ENCODE measurements at places on chromosomes 1 and 21. TPM values are rescaled to one million over a fixed set of nuclear protein-coding genes. Genes with fewer than 3 reads are reported as not detected.

Gene CFHR2
- total RNA-seq = not detected

Gene SHE
- 0.04 TPM for total RNA-seq

Gene LCA5L
- total RNA-seq = 0.86 TPM

GRCh38 chr1:232965912-232966217 is 15.5 kb downstream of the NTPCR start:
- H3K27me3 ChIP-seq = no peaks in the 10 kb centered on the region
- no peak overlapping the region for H3K27ac ChIP-seq
- H3K4me1 ChIP-seq = peaks cover 19% of the 10 kb centered on the region
- peaks cover 66% of the 10 kb centered on the region for H3K36me3 ChIP-seq

- no peak for DNase-seq
- H3K27ac ChIP-seq = no peak overlapping the region
- H3K27me3 ChIP-seq = no peaks in the 10 kb centered on the region
- H3K4me1 ChIP-seq = no peaks in the 10 kb centered on the region
- no peak overlapping the region for H3K4me3 ChIP-seq
- no peaks in the 10 kb centered on the region for H3K36me3 ChIP-seq
These were observed 184.8 kb downstream of the BRINP2 start for GRCh38 chr1:177355575-177355974.

- no peak for DNase-seq
- no peak overlapping the region for H3K4me3 ChIP-seq
- H3K36me3 ChIP-seq = no peaks in the 10 kb centered on the region
- no peaks in the 10 kb centered on the region for H3K4me1 ChIP-seq
These were observed 6.2 kb downstream of the SLC26A9 start for GRCh38 chr1:205936846-205937586.

- peaks cover 33% of the 10 kb centered on the region for H3K36me3 ChIP-seq
- DNase-seq = no peak
- no peak overlapping the region for H3K4me3 ChIP-seq
These were observed 19.6 kb downstream of the SCMH1 start for GRCh38 chr1:41222496-41222895.

Gene KRTAP20-4
- not detected for total RNA-seq

GRCh38 chr1:21537511-21537931 is 28.3 kb downstream of the ALPL start:
- no peak overlapping the region for H3K4me3 ChIP-seq
- no peak for DNase-seq
- H3K4me1 ChIP-seq = peaks cover 5% of the 10 kb centered on the region
- H3K27me3 ChIP-seq = peaks cover 16% of the 10 kb centered on the region
- H3K36me3 ChIP-seq = no peaks in the 10 kb centered on the region

DNA sequence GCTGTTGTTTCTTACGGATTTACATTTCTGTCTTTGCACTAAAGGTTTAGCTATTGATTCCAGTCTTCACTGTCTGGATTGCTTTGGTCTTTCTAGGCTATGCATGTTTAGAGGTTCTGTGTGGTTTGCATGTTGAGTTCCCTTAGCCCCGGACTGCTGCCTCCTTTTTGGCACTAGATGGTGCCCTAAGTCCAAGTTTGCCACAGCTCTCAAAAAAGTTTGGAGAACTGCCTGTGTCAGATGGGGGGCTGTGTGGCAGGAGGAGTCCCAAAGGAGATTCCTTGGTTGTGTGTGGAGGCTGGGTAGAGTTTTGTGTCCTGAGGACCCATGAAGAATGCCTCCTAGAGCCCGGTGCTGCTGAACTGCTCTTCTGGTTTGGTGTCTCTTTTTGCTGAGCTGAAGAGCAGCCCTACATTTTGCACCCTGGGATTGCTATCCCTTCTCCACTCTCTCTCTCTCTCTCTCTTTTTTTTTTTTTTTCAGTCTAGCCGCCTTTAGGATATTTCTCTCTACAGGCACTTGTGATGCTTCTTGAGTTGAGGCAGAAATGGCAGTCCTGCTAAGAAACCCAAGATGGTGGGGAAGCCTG is 74.4 kb downstream of the PTGS2 start:
- no peak for DNase-seq
- no peaks in the 10 kb centered on the region for H3K36me3 ChIP-seq
- H3K27me3 ChIP-seq = peaks cover 2% of the 10 kb centered on the region
- H3K4me1 ChIP-seq = no peaks in the 10 kb centered on the region
- H3K4me3 ChIP-seq = no peak overlapping the region

Gene VWA1
- total RNA-seq = not detected

Gene FCMR
- 146 TPM for total RNA-seq

DNA sequence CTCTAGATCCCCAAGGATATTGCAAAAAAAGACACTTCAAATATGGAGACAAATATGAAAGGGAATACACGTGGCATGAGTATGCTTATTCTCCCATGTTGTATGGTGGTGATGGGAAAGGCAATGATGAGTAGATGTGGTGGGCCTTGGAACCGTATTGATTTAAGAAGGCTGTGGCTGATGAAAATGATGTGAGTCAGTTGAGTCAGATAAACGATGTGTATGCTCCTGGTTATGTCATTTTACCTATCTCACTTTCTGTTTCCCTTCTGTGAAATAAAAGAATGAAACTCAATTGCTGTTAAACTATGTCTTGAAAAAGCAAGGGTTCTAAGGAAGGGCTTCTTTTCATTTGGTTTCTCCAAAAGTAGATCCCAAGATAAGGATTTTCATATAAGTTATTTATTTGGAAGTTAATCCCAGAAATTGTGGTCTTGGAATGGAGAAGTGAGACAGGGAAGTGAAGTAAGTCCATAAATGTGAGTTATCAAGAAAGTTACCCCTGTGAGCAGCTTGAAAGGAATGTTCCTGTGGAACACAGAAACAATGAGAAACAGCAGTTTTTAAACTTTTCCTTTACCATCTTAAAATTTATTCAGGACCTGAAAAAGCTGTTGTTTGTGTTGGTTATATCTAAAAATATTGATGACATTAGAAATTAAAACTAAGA is 292.0 kb downstream of the DUSP10 start:
- no peak for DNase-seq
- H3K27me3 ChIP-seq = peaks cover 14% of the 10 kb centered on the region
- no peak overlapping the region for H3K4me3 ChIP-seq
- H3K4me1 ChIP-seq = no peaks in the 10 kb centered on the region

GRCh38 chr1:2476061-2476999 is at the start of gene PLCH2:
PLCH2 (plus strand) TSS chr1:2476289; CDS start chr1:2476589, 300 bp downstream.
- H3K4me3 ChIP-seq = no peak within 1 kb of the TSS
- H3K36me3 ChIP-seq = no peaks in the 10 kb centered on the region
- no peaks in the 10 kb centered on the region for H3K27me3 ChIP-seq

GRCh38 chr1:22736501-22737080 is 26.0 kb downstream of the EPHB2 start:
- peaks cover under 1% of the 10 kb centered on the region for H3K27me3 ChIP-seq
- no peaks in the 10 kb centered on the region for H3K36me3 ChIP-seq
- no peaks in the 10 kb centered on the region for H3K4me1 ChIP-seq
- H3K27ac ChIP-seq = no peak overlapping the region
- DNase-seq = no peak

DNA sequence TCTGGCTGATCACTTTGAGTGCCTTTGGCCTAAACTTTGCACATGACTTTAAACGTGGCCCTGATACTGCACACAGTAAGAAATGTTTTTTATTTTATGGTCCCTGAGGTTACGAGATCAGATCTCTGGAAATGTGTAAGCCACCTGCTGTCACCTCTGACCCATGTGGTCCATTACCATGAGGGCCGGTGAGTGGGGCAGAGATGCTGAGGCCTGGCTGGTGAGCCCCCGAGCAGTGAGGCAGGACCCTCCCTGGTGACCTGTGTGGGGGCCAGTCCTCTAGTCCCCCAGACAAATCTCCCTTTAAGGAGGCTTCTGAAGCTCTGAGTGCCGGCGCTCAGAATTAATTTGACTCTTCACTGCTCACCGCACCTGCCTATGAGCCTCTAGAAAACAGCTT is 12.4 kb downstream of the TFF3 start:
- no peak for DNase-seq
- H3K27ac ChIP-seq = no peak overlapping the region
- H3K27me3 ChIP-seq = peaks cover 9% of the 10 kb centered on the region
- H3K36me3 ChIP-seq = peaks cover 1% of the 10 kb centered on the region
- H3K4me3 ChIP-seq = no peak overlapping the region
- no peaks in the 10 kb centered on the region for H3K4me1 ChIP-seq

DNA sequence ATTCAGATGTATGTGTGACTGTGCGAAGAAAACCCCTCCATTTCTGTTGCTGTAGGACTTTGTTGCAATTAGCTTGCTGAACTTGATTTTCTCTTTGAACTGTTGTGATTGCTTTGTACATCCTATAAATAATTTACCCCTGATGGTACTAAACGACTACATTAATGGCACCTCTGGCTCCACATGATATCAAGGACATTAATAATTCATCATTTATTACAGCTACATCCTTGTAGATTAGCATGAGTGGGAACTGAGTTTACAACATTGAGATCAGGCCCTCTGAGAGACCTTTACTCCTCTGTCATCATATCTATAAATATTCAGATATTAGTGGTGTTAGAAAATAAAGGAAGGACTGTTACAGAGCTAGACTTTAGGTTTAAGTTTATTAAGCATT is 13.5 kb downstream of the LRIG2 start:
- peaks cover 2% of the 10 kb centered on the region for H3K4me1 ChIP-seq
- no peak overlapping the region for H3K4me3 ChIP-seq
- no peak overlapping the region for H3K27ac ChIP-seq
- DNase-seq = no peak

Gene SLC25A24
- total RNA-seq = 22.1 TPM

DNA sequence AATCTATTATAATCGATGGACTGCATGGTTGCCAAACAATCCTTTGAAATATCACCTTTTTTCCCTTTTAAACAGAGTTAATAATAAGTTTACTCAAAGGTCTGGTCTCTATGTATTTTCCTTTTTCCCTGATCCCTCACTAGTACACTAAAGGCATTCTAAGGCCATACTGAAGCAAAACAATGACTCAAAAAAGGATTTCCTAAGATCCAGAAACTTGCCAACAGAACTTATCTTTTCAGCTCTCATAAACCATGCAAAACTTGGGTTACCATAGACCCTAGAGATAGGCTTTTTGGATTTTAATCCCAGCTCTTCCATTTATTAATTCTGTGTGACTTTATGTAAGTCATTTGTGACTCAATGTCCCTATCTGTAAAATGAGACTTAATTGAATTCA is 77.1 kb downstream of the IFI44 start:
- H3K27me3 ChIP-seq = no peaks in the 10 kb centered on the region
- no peak for DNase-seq
- no peak overlapping the region for H3K27ac ChIP-seq
- no peak overlapping the region for H3K4me3 ChIP-seq

GRCh38 chr1:92404661-92405060 is 82.1 kb downstream of the GFI1 start:
- no peaks in the 10 kb centered on the region for H3K27me3 ChIP-seq
- H3K4me3 ChIP-seq = no peak overlapping the region
- no peak for DNase-seq
- H3K36me3 ChIP-seq = peaks cover 3% of the 10 kb centered on the region
- H3K4me1 ChIP-seq = peaks cover 2% of the 10 kb centered on the region
- no peak overlapping the region for H3K27ac ChIP-seq

GRCh38 chr21:45558044-45558721 is 15.9 kb upstream of the SLC19A1 start:
- no peak overlapping the region for H3K4me3 ChIP-seq
- no peak overlapping the region for H3K27ac ChIP-seq
- DNase-seq = peak; percentile 10
- peaks cover 7% of the 10 kb centered on the region for H3K27me3 ChIP-seq
- H3K4me1 ChIP-seq = peaks cover 15% of the 10 kb centered on the region

GRCh38 chr1:94611681-94612475 is 70.3 kb upstream of the F3 start:
- H3K4me3 ChIP-seq = no peak overlapping the region
- no peaks in the 10 kb centered on the region for H3K4me1 ChIP-seq
- no peaks in the 10 kb centered on the region for H3K27me3 ChIP-seq

- no peak for DNase-seq
- no peaks in the 10 kb centered on the region for H3K27me3 ChIP-seq
- H3K4me1 ChIP-seq = peaks cover 18% of the 10 kb centered on the region
These were observed 89.4 kb upstream of the VAV3 start for GRCh38 chr1:108054396-108054795.

- DNase-seq = no peak
- H3K4me1 ChIP-seq = peaks cover 42% of the 10 kb centered on the region
- no peak overlapping the region for H3K4me3 ChIP-seq
- H3K36me3 ChIP-seq = no peaks in the 10 kb centered on the region
- no peak overlapping the region for H3K27ac ChIP-seq
These were observed 4.5 kb downstream of the TBX15 start for GRCh38 chr1:118983558-118984041.

Gene STYXL2
- not detected for total RNA-seq

Gene RAP1GAP
- total RNA-seq = 0.54 TPM

Gene SEMA4A
- total RNA-seq = 7.0 TPM

DNA sequence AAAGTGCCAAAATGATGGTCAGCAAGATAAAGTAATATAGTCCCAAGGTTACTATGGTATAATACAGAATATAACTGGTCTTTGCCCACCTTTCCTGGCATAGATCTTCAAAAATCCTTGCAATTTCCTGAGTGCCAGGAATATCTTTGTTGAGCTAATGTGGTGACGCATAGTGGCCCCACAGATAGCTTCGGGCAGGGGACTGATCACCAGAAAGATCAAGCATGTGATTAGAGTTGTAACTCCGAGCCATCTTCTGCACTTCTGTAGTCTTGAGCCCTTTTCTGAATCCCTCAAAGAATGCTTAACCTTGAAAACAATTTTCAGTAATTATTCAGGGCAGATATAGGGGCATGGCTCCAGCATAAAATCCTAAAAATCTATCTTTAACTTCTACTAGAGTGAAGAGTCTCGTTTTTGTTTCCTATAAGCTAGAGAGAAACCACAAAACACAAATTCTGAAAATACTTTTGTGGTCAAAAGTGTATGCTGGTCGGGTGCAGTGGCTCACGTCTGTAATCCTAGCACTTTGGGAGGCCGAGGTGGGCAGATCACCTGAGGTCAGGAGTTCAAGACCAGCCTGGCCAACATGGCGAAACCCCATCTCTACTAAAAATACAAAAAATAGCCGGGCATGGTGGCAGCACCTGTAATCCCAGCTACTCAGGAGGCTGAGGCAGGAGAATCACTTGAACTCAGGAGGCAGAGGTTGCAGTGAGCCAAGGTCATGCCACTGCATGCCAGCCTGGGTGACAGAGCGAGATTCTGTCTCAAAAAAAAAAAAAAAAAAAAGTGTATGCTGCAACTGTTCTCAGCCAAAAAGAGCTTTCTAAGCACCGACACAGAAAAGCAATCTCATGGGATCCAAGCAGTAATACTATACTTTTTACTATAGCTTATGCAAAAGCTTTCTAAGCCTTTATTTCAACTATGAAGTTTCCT is 62.8 kb downstream of the NVL start:
- no peaks in the 10 kb centered on the region for H3K27me3 ChIP-seq
- peaks cover 53% of the 10 kb centered on the region for H3K36me3 ChIP-seq
- peaks cover 10% of the 10 kb centered on the region for H3K4me1 ChIP-seq
- H3K27ac ChIP-seq = no peak overlapping the region
- H3K4me3 ChIP-seq = no peak overlapping the region

GRCh38 chr1:111417755-111418154 is 9.8 kb downstream of the OVGP1 start:
- no peak overlapping the region for H3K27ac ChIP-seq
- peaks cover 9% of the 10 kb centered on the region for H3K4me1 ChIP-seq
- peaks cover 17% of the 10 kb centered on the region for H3K36me3 ChIP-seq
- DNase-seq = no peak

Gene HHAT
- 6.1 TPM for total RNA-seq
